ENCODE measurements at places on chromosomes 3 and 15. TPM values are rescaled to one million over a fixed set of nuclear protein-coding genes. Genes with fewer than 3 reads are reported as not detected.
A peak's percentile ranks its signal among the peaks of the same experiment; 100 is the strongest.

DNA sequence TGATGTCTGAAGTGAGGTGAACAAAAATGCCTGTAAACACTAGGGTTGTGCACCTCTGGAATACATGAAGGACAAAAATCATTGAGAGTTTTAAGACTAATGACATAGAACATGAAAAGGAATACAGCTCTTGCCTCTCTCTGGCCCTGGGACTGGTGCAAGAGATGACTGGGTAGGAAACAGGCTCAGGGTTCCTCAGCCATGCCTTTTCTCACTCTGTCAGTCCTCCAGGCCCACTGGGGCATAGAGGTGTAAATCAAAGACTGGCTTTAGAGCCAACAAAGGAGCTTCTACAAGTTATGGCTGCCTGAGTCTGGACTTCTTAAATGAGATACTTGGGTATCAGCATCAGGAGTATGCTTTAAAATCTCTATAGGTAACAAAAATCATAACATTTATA is 554.7 kb upstream of the KCNMB2 start:
- DNase-seq = no peak

- no peak for DNase-seq
Measured at GRCh38 chr3:154954757-154955156, 125.4 kb upstream of the MME start.

- DNase-seq = no peak
Measured at GRCh38 chr15:89035150-89035549, 53.1 kb upstream of the ABHD2 start.

DNA sequence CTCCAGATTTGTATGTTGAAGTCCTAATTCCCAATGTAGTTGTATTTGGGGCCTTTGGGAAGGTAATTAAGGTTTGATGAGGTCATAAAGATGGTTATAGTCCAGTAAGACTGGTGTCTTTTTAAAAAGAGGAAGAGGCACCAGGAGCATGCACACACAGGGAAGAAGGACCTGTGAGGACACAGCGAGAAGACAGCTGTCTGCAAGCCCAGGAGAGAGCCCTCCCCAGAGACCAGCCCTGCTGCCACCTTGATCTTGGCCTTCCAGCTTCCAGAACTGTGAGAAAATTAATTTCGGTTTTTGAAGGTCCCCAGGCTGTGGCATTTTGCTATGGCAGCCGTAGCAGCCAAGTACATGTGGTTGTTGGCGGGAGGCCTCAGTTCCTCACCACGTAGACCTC is 32.8 kb upstream of the TSEN2 start:
- DNase-seq = no peak

- DNase-seq = peak; percentile 13
Measured at GRCh38 chr3:71582612-71583565, 639 bp downstream of the FOXP1 start.

- DNase-seq = no peak
Measured at GRCh38 chr3:123909785-123910184, 25.7 kb upstream of the MYLK start.

- DNase-seq = no peak
Measured at GRCh38 chr3:127033786-127034185, 50.9 kb downstream of the PLXNA1 start.

DNA sequence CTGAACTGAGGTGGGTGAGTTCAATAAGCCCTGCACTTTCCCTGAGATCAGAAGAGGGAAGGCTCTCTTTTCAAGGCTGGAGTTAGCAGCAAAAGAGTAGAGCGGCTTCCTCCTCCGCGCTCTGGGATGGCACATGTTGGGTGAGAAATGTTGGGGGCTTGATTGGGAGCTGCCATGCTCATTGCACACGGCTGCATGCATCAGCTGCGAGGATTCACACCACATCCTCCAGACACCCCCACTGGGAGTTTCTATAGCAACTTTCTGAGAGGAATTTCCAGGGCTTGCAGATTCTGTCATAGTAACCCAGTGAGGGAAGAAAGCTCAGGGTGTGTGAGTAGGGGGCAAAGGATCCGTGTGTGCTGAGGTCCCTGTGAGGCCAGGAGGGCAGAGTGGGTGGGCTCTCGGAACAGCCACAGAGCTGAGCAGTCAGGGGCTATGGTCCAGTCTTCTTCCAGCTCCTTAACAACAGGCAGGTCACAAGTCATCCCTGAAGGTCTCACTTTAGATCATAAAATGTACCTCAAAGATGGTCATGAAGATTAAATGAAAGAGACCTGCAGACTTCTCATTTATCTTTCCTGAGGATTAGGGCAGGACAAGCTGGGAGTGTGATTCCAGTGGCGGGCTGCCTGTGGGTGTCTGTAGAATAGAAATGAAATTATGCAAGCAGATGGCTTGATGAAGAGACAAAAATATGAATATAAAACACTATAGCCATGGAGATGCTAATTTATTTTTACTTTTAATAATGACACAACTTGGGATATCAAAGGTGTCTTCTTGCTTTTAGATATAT is 75.7 kb upstream of the CHRNA7 start:
- DNase-seq = no peak

DNA sequence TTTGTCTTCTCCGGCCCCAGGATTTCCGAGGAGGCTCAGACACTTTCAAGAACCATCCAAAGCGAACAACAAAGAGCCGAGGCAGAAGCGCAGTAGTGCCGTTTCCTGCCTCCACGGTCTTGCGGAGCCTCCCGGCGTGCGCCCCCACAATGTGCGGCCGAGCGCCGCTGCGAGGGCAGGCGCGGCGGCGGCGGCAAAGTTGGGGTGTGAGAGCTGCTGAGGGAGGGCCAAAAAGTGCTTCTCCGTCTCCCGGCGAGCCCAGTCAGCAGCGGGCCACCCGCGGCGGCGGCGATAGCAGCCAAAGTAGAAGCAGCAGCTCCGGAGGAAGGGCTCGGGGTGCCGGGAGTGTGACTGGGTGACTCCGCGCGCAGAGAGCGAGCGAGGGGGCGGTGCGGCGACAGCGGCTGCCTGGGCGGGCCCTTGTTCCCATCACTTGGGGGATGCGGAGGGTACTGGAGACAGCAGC is 749.1 kb downstream of the ROBO1 start:
- DNase-seq = no peak

- no peak for DNase-seq
Measured at GRCh38 chr3:90007778-90008499, 900.5 kb downstream of the EPHA3 start.

GRCh38 chr15:92429378-92430068 is 35.8 kb downstream of the ST8SIA2 start:
- no peak for DNase-seq

- peak; percentile 32 for DNase-seq
Measured at GRCh38 chr3:57164657-57165573, at the start of gene IL17RD. Gene IL17RD, minus strand, starts transcription at chr3:57165353. Its CDS starts 67 bp downstream, at chr3:57165286.

- DNase-seq = no peak
Measured at GRCh38 chr3:7282988-7283387, 422.1 kb downstream of the GRM7 start.

- no peak for DNase-seq
Measured at GRCh38 chr15:23835953-23836352, 148.8 kb upstream of the NDN start.

DNA sequence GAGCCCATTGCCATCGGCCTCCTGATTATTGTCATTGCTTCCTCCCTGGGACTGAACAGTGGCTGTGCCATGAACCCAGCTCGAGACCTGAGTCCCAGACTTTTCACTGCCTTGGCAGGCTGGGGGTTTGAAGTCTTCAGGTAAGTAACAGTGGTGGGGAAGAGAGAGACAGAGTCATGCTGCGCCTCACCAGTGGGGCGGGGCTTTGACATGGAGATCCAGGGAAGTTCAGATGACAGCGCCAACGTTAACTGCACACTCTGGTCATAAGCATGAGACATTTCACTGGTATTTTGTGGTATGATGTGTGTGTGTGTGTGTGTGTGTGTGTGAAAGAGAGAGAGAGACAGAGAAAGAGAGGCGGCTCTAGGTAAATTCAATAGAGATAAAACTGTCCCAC is 41.0 kb downstream of the AQP9 start:
- DNase-seq = no peak

GRCh38 chr3:46844397-46844796 is 18.8 kb downstream of the MYL3 start:
- DNase-seq = no peak

DNA sequence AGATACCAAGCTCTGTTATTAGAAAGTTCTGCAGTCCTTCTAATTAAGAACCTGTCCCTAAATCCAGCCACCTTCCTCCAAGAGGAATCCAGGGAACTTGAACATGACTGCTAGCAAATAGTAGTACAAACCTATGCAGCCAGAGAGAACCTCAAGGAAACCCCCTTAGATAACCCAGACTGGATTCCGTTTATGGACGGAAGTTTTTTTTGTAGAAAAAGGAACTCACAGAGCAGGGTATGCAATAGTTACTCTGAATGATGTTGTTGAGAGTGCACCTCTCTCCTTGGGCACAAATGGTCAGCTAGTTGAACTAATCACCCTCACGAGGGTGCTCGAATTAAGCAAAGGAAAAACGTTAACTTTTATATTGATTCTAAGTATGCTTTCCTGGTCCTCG is 40.8 kb downstream of the TM4SF18 start:
- DNase-seq = no peak

DNA sequence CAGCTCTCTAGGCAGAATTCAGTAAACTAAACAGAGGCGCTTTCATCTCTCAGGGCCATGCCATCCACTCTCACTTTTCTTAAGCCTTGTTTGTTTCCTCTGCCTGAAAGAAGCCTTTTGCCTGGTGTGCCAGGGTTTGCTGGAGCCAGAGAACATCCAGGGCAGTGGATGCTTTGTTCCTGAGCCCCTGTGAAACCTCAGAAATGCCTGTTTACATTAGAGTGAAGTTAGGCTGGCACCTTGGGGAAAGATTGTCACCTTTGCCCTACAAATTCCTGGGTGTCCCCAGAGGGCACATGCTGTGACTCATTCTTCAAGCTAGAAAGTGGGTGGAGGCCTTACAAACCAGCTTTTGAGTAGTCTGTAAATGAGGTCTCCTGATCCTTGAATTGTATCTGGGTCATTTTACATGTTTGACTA is 10.7 kb upstream of the TRAK1 start:
- no peak for DNase-seq

GRCh38 chr3:38835939-38836338 is 19.9 kb upstream of the SCN10A start:
- no peak for DNase-seq

DNA sequence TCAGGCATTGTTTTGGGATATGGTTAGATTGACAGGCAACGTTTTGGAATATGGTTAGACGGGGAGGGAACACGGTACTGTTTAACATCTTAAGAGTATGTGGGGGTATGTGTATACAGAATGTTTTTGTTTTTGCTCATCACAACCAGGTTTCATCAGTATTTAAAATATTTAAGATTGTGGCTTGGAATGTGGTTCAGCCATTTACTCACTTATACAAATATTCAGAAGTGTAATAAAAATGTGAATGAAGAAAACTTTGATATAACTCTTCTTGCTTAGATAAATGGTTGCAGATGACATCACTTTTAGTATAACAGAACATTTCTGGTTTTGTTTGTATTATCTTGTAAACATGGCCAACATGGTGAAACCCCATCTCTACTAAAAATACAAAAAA is 3.9 kb upstream of the PAK2 start:
- no peak for DNase-seq

- DNase-seq = no peak
Measured at GRCh38 chr15:58585693-58586443, 154.1 kb downstream of the LIPC start.

GRCh38 chr15:29208352-29208751 is 61.3 kb downstream of the NSMCE3 start:
- no peak for DNase-seq

DNA sequence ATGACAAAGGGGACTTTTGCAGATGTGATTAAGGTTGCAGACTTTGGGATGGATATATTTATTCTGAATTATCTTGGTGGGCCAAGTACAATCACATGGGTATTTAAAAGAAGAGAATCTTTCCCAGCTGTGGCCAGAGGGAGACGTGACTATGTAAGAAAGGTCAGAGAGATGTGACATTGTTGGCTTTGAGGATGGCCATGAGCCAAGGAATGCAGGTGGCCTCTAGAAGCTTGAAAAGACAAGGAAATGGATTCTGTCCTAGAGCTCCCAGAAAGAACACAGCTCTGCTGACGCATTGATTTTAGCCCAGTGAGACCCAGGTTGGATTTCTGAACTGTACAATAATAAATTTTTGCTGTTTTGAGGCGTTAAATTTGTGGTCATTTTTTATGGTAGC is 616.0 kb upstream of the TBL1XR1 start:
- peak; percentile 79 for DNase-seq

DNA sequence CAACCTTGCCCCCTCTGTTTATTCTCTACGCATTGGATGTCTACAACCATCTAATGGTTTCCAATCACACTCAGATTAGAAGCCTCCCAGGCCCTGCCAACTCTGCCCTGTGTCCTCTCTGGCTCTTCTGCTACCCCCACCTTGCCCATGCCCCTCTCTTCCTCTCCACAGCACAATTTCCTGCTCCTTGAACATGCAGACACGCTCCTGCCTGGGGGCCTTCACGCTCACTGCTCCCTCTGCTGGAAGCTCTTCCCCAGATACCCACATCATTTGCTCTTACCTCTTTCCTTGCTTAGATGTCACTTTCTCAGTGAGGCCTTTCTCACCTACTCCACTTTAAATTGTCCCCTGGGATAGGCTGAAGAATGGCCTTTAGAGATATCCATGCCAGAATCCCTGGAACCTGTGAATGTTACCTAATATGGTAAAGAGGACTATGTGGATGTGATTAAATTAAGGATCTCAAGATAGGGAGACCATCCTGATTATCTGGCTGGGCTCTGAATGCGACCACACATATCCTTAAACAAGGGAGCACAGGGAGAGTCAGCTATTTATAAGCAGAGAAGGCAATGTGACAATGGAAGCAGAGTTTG is 9.9 kb downstream of the KY start:
- DNase-seq = no peak

DNA sequence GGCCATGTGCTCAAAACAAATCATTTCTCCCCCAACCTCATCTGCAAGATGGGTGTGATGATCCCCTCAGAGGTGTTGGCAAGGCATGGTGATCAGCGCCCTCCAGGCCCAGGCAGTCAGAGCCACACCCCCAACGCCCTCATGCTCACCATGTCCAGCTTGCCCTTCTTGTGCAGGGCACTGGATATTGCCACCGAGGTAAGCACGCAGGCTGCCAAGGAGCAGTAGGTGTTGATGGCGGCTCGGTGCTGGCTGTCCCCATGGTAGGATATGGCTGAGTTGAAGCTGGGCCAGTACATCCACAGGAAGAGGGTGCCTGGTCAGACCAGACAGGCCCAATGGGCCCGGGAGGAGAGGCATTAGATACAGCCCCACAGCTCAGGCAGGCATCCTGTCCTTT is 17.2 kb downstream of the RHCG start:
- no peak for DNase-seq

The DUOXA1 gene
- total RNA-seq = not detected

The MRPL46 gene
- total RNA-seq = 19.9 TPM

The LRTM1 gene
- not detected for total RNA-seq

The IQCH gene
- 1.4 TPM for total RNA-seq

The GRIP2 gene
- not detected for total RNA-seq

The CLRN1 gene
- not detected for total RNA-seq

The PPM1L gene
- 1.8 TPM for total RNA-seq

The MINAR1 gene
- total RNA-seq = 0.92 TPM

The DZIP3 gene
- total RNA-seq = 4.7 TPM

The MINDY2 gene
- 10.0 TPM for total RNA-seq

The TRAIP gene
- 4.4 TPM for total RNA-seq

The GPR160 gene
- total RNA-seq = 2.6 TPM

The TLE3 gene
- total RNA-seq = 25.6 TPM

The SAXO2 gene
- 0.11 TPM for total RNA-seq

Data from pulmonary artery endothelial cell (primary cell).